ENCODE measurements at places on chromosomes 3 and 15.

DNA sequence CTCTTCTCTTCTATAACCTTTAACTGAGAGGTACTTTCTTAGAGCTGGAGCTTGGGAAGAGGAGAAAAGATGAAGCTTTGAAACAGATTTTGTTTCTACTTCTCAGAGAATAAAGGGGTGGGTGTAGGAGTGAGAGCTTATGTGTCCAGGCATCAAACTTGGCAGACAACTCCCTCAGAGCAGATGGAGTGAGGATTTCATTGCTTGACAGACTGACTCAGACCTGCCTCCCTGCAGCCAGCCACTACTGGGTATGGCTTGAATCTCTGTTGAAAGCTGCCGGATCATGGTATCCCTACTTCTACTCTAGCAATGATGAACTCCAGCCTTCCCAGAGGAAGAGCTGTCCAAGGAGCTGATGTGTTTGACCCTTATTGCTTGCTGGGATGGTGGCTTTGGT lies 36.7 kb downstream of the SYN2 start:
- no peak for DNase-seq

GRCh38 chr15:58306591-58307312 lies 125.0 kb upstream of the LIPC start:
- no peak for DNase-seq

DNA sequence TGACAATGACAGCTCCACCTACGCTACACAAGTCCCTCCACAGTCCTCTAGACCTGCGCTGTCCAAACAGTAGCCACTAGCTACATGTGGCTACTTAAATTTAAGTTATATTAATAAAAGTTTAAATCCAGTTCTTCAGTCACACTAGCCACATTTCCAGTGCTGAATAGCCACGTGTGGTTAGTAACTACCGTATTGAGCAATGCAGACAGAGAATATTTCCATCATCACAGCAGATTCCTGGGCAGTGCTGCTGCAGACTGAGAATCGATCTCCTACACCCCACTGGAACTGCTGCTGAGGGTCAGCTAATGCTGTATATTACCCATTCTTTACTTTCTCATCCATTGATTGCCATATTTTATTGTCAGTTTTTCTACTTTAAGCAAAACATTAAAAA lies 40.9 kb downstream of the HDC start:
- DNase-seq = no peak

- no peak for DNase-seq
Observed at GRCh38 chr15:58830556-58830955, 59.5 kb downstream of the MINDY2 start.

- DNase-seq = no peak
Observed at GRCh38 chr3:152113413-152113812, 155.3 kb upstream of the MBNL1 start.

DNA sequence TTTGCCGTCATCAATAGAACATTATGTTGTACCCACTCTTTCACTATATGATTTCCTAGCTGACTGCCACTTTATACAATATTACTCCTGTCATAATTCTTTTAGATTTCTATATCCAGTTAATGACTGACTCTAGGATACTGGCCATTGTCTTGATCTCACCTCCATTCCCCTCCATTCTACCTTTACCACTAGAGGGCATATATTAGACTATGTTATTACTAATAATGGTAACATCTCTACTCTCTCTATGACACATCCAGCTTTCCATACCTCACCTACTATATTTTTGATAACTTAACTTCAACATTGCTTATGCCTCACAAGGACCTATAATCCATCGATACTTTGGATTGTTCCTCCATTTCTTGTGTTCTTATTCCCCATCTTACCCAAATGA lies 31.4 kb upstream of the POU1F1 start:
- no peak for DNase-seq

DNA sequence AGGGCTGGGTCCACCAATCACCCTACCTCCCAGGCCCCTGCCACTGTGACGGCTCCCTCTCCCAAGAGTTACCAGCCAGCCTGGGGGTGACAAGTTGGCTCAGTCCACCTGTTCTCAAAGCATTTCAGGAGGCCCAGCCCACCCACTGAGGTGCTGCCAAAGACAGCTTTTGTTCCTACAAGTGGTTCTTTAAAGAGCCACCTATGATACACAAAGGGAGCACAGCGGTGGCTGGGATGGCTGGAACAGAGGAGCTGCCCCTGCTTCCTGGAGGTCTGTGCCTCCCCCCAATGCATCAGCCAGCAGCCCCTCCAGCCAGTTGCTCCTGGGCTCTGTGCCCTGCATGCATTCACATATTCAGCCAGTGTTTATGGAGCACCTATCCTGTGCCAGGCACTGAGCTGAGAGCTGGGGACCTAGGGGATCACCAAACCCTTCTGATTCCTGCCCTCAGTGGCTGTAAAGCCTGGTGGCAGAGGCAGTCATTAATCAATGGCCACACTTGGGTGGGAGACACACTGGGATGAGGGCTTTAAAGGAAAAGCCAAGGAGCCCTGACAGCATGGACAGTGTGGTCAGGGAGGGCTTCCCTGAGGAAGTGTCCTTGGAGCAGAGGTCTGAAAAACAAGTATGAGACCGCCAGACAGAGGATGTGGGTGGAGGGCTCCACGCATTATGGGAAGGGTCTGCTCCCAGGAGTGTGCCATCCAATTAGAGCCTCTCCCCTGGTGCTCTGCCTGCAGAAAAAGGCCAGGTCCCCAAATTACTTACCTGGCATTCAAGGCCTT lies 107.1 kb upstream of the LINGO1 start:
- DNase-seq = no peak

- DNase-seq = no peak
Observed at GRCh38 chr3:12327021-12327420, 38.2 kb downstream of the PPARG start.

DNA sequence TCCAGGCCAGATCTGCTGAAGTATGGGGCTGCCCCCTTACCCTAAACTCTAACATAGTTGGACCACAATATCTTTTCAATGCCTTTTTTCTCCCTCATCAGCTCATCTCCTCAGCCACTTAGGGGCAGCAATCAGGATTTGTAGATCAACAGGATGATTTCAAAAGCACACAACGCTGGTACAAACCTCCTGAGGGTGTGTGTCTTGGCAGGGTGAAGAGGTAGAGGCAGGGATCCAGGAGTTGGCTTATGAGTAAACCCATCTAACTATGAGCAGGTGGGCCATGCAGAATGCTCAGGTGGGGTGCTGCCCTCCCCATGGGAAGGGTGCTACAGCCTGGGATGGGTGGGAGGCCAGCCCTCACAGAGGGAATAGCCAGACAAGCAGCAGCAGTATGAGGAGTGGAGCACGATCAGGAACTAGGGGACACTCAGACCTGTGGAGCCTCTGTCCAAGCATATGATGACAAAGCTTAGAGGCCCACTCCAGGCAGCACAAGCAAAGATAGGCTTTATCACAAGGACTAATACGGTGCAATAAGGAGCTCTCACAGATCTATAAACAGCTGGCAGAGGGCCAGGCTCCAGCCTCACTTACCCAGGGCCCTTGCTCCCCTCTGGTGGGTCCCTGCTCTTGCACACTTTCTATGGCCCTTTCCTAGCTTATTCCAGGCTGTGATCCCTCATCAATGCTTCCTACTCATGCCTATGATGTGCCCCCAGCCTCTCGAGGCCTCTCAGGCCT lies 32.2 kb downstream of the IL20RB start:
- DNase-seq = no peak

DNA sequence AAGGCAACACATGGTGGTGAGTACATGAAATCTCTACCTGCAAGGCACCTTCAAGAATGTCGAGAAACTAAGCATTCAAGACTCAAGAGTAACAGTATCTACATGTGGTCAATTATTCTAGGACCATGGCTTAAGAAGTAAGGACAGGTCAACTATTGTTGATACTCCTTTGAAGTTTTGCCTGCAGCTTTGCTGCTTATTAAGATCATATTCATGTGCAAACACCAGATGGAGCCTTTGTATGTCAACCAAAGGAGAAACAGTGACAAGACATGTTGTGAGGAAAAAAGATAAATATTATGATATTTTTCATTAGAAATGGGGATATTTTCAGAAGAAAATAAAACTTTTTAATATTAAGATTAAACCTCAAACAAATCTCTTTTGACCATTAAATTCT lies 52.3 kb upstream of the FGF7 start:
- DNase-seq = no peak

DNA sequence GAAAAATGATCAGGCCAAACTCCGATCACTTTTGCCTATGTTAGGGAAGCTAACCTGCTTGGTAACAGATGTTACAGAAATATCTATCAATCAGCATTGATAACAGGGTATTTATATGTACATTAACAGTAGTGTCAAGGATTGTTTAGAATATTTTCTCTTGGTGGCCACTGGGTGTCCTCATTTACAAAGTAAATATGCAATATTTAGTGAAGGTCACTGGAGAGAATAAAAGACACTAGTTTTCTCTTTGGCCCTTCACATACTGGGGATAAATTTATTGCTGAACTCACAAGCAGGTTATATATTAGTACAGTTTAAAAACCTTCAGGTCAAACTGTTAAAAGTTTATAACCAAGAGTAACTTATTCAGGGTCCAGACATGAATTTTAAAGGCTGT lies 69.0 kb downstream of the TIGIT start:
- no peak for DNase-seq

GRCh38 chr15:70002897-70003296 lies 94.8 kb downstream of the TLE3 start:
- no peak for DNase-seq

Data from Caki2 (cell line).